Right lobe of liver (tissue), 6 donors: ENCODE measurements at places on chromosomes 16 and 17. TPM values are rescaled to one million over a fixed set of nuclear protein-coding genes. Genes with fewer than 3 reads are reported as not detected.

The P2RX1 gene
- 0.78 TPM for total RNA-seq

The SEPTIN12 gene
- not detected for total RNA-seq

DNA sequence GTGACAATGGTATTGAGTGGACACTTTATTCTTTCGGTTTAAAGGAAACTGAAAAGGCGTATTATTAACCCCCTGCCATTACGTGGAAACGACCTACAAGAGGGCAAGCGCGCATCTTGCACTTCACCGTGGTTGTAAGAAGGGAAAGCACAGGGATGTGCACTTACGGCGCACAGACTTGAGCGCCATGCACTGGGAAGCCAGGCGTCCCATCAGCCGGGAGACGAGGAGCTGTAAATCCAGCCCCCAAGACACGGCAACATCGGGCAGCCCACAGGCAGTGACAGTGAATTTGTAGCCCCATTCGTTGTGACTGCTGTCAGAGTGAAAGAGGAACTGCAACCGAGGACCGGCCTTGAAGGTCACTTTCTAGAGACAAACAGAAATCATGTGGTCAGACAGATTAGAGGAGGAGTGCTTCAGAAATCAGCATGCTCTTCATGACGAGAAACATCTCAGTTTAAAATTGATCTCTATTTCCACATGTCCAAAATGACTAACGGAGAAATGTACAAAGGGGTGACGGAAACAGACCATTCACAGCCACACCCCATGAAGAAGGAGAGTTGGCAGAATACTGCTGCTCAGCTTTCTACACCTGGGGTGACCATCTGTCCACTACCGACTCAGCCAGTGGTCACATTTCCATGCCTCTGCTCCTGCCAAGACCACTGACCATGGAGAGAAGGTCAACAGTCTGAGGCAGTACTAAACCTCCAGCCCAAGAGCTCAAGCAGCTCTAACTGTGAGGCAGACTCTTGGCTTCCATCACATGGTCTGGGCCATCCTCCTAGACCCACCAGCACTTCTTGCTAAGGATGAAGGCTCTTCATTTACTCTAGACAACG lies 68.6 kb downstream of the ZZEF1 start:
- H3K27me3 ChIP-seq: no peaks in the 10 kb centered on the region
- H3K4me3 ChIP-seq: no peak overlapping the region

- H3K27me3 ChIP-seq: no peaks in the 10 kb centered on the region
- no peaks in the 10 kb centered on the region for H3K36me3 ChIP-seq
- no peak overlapping the region for H3K4me3 ChIP-seq
- H3K4me1 ChIP-seq: no peaks in the 10 kb centered on the region
- H3K27ac ChIP-seq: no peak overlapping the region
- DNase-seq: no peak
These were observed 37.0 kb upstream of the PEMT start for GRCh38 chr17:17628388-17629008.

- H3K27ac ChIP-seq: peak overlapping the region; percentile 37
- no peaks in the 10 kb centered on the region for H3K36me3 ChIP-seq
- H3K4me3 ChIP-seq: no peak overlapping the region
- peaks cover 16% of the 10 kb centered on the region for H3K4me1 ChIP-seq
- no peak for DNase-seq
- no peaks in the 10 kb centered on the region for H3K27me3 ChIP-seq
These were observed 49.4 kb upstream of the PVALEF start for GRCh38 chr17:81115749-81116464.
